GM23338 (cell line): ENCODE measurements at places on chromosomes 12 and 14. TPM values are rescaled to one million over a fixed set of nuclear protein-coding genes. Genes with fewer than 3 reads are reported as not detected.

Gene PTCSC3
- total RNA-seq, result not detected in 2 replicates

Gene PRIMA1
- total RNA-seq, result 3.3 and 3.5 TPM in 2 replicates

Gene CCDC175
- not detected in 2 replicates for total RNA-seq

Gene FAM90A1
- total RNA-seq, result 0.14 TPM in 1 of 2 replicates, not detected in the other

Gene SLC38A4
- 12.5 and 13.3 TPM in 2 replicates for total RNA-seq

Gene GARIN6
- total RNA-seq, result not detected in 2 replicates

Gene DACT1
- 23.6 and 26.6 TPM in 2 replicates for total RNA-seq

Gene FOXA1
- 1.8 TPM in 1 of 2 replicates, not detected in the other for total RNA-seq

Gene SERPINA9
- not detected in 2 replicates for total RNA-seq

Gene ENDOU
- not detected in 2 replicates for total RNA-seq

Gene RFX4
- 2.1 TPM in 1 of 2 replicates, not detected in the other for total RNA-seq

Gene C12orf50
- total RNA-seq, result 0.03 TPM in 1 of 2 replicates, not detected in the other

Gene ZFYVE1
- total RNA-seq, result 10.2 and 12.5 TPM in 2 replicates

Gene ABHD4
- total RNA-seq, result 38.8 and 40.0 TPM in 2 replicates

Gene PLD4
- total RNA-seq, result 0.08 TPM in 1 of 2 replicates, not detected in the other

Gene MUCL1
- not detected in 2 replicates for total RNA-seq

Gene SVOP
- total RNA-seq, result 0.10 TPM in 1 of 2 replicates, not detected in the other

Gene OVCH1
- total RNA-seq, result not detected in 2 replicates

Gene CCDC85C
- 24.9 and 26.8 TPM in 2 replicates for total RNA-seq

Gene MDGA2
- 1.2 and 1.7 TPM in 2 replicates for total RNA-seq

Gene KLHL33
- total RNA-seq, result 0.12 and 0.35 TPM in 2 replicates

Gene ARHGAP9
- 4.6 and 7.1 TPM in 2 replicates for total RNA-seq

Gene MGAT4C
- 4.3 and 4.7 TPM in 2 replicates for total RNA-seq

Gene SLC4A8
- total RNA-seq, result 9.2 and 20.3 TPM in 2 replicates

Gene SLC25A47
- total RNA-seq, result not detected in 2 replicates

Gene EML5
- total RNA-seq, result 1.0 and 1.6 TPM in 2 replicates

Gene VWF
- 0.31 and 0.56 TPM in 2 replicates for total RNA-seq

Gene BRMS1L
- total RNA-seq, result 11.8 and 19.5 TPM in 2 replicates

Gene CAPS2
- 4.1 and 7.4 TPM in 2 replicates for total RNA-seq

Gene MORN3
- total RNA-seq, result 0.14 and 0.47 TPM in 2 replicates

Gene RIPK3
- 0.16 and 1.5 TPM in 2 replicates for total RNA-seq

Gene DHRS1
- total RNA-seq, result 15.4 and 22.7 TPM in 2 replicates

Gene NFE2
- 0.27 and 1.3 TPM in 2 replicates for total RNA-seq

Gene PDE3A
- total RNA-seq, result 9.1 and 9.2 TPM in 2 replicates

Gene COQ10A
- 15.2 and 17.8 TPM in 2 replicates for total RNA-seq

Gene NINJ2
- 0.94 and 2.1 TPM in 2 replicates for total RNA-seq

Gene SAMD15
- 0.76 TPM in 1 of 2 replicates, not detected in the other for total RNA-seq

Gene RND1
- total RNA-seq, result 7.4 and 10.4 TPM in 2 replicates

Gene NTN4
- total RNA-seq, result 3.3 and 3.8 TPM in 2 replicates

Gene TAS2R43
- 2.6 and 2.7 TPM in 2 replicates for total RNA-seq

Gene PIK3C2G
- not detected in 2 replicates for total RNA-seq

Gene KRT6C
- not detected in 2 replicates for total RNA-seq

Gene KLC1
- total RNA-seq, result 250 and 308 TPM in 2 replicates

Gene LMNTD1
- not detected in 2 replicates for total RNA-seq

Gene NRL
- 2.2 and 5.2 TPM in 2 replicates for total RNA-seq

Gene RBM19
- total RNA-seq, result 44.3 and 56.7 TPM in 2 replicates

Gene ETV6
- total RNA-seq, result 11.9 and 15.1 TPM in 2 replicates

Gene LRP1-AS
- not detected in 2 replicates for total RNA-seq
